Hematopoietic multipotent progenitor cell treated with erythropoietin and hydrocortisone succinate and interleukin-3 and kit ligand, for 4 days (in vitro differentiated cells): ENCODE measurements at places on chromosomes 6 and 20.

DNA sequence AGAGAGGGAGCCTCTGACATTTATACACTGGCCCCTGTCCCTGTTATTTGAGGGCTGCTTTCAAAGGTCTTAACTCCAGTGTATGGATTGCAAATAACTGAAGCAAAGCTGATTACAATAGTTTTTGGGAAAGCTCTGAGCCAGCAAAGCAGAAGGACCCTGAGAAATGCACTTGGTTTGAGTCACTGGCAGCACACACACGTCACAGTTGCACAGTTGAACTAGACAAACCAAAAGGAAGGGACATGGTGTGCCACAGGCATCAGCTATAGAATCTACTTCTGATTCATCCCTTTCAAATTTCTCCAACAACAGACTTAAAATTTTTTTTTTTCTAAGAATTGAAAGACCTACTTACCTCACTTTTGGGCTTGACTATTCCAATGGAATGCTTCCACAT lies 56.4 kb downstream of the SNRNP48 start:
- no peak for DNase-seq

GRCh38 chr6:6220718-6221117 lies 99.7 kb downstream of the F13A1 start:
- peak; percentile 40 for DNase-seq

DNA sequence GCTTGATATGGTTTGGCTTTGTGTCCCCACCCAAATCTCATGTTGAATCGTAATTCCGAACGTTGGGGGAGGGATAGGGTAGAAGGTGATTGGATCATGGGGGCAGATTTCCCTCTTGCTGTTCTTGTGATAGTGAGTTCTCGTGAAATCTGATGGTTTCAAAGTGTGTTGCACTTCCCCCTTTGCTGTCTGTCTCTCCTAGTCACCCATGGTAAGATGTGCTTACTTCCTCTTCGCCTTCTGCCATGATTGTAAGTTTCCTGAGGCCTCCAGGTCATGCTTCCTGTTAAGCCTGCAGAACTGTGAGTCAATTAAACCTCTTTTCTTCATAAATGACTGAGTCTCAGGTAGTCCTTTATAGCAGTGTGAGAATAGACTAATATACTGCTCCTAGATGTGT lies 19.9 kb downstream of the PFDN4 start:
- DNase-seq: peak; percentile 22

- DNase-seq: no peak
Measured at GRCh38 chr6:142810952-142811514, 133.9 kb downstream of the HIVEP2 start.

DNA sequence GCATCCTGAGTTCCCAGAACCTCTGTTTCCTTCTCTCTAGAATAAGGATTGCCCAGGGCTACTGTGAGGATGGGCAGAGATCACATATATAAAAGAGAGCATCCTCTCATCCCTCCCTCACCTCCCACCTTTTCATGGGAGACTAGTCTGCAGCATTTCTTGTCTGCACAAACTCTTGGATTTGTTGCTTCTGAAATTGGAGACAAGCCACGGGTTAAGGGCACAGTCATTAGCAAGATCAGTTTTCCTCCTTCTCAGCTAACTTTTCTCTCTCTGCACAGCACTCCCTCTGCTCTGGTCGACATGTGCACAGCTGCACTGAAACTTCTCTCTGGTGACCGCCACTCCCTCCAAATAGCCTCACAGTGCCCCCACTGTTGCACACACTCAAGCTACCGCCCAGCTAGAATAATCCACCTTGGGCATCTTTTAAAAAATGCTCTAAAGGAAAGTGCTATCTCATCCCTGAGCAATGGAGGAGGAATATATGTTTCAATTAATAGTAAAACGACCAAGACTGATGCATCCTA lies 50.9 kb upstream of the DUSP22 start:
- DNase-seq: no peak
